PC-3 (cell line): ENCODE measurements at places on chromosomes 4 and X. TPM values are rescaled to one million over a fixed set of nuclear protein-coding genes. Genes with fewer than 3 reads are reported as not detected.

RBM10 gene
- 71.5 and 87.0 TPM in 2 replicates for total RNA-seq

TBX22 gene
- total RNA-seq, result not detected in 2 replicates

SORBS2 gene
- 3.1 and 3.6 TPM in 2 replicates for total RNA-seq

FRMD7 gene
- total RNA-seq, result 0.04 TPM in 1 of 2 replicates, not detected in the other

EIF4E gene
- 110 and 134 TPM in 2 replicates for total RNA-seq

ZNF711 gene
- total RNA-seq, result 0.86 and 1.6 TPM in 2 replicates

SLC25A14 gene
- total RNA-seq, result 12.5 and 20.4 TPM in 2 replicates

CTAG2 gene
- not detected in 2 replicates for total RNA-seq

RAB40A gene
- 0.04 TPM in 1 of 2 replicates, not detected in the other for total RNA-seq

RAB39B gene
- 0.04 TPM in 1 of 2 replicates, not detected in the other for total RNA-seq
